ENCODE measurements at places on chromosomes 1 and 21.

- H3K4me3 ChIP-seq: no peak overlapping the region
- H3K27me3 ChIP-seq: no peaks in the 10 kb centered on the region
- H3K27ac ChIP-seq: no peak overlapping the region
- H3K4me1 ChIP-seq: no peaks in the 10 kb centered on the region
Measured at GRCh38 chr1:215188302-215188950, 105.9 kb downstream of the KCNK2 start.

GRCh38 chr1:46784666-46785065, 14.2 kb upstream of the CYP4B1 start:
- no peaks in the 10 kb centered on the region for H3K27me3 ChIP-seq
- no peak overlapping the region for H3K4me3 ChIP-seq
- no peak for DNase-seq
- H3K27ac ChIP-seq: no peak overlapping the region

DNA sequence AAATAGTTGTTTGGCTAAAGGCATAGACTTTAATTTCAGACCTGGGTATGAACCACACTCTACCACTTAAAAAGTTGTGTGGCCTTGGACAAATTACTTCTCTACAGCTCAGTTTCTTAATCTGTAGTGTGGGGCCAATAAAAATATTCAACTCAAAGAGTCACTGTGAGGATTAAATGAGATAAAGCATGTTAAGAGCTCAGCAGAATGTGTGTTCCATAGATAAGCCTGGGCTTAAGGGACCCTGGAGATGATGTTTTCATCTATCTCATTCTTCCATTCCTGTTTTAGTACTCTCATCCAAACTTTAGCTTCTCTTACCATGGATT, 17.7 kb downstream of the S100A10 start:
- no peaks in the 10 kb centered on the region for H3K27me3 ChIP-seq
- H3K27ac ChIP-seq: no peak overlapping the region
- DNase-seq: no peak
- no peaks in the 10 kb centered on the region for H3K36me3 ChIP-seq

- no peaks in the 10 kb centered on the region for H3K36me3 ChIP-seq
- no peak overlapping the region for H3K27ac ChIP-seq
- no peaks in the 10 kb centered on the region for H3K4me1 ChIP-seq
- no peak for DNase-seq
Measured at GRCh38 chr1:220887520-220888416, 8.5 kb downstream of the HLX start.

DNA sequence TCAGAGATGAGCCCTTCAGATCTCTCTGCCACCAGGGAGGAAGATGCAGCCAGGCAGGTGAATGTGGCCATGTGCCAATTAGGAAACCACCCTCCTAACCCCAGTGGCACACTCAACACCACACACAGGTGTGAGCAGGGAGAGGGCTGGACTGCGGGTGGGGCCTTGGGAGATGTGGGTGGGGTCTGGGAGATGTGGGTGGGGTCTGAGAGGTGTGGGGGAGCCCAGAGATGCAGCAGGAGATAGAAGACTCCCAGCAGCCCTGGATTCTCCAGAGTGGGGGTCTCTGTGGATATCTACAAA, 43.2 kb upstream of the COL6A1 start:
- peaks cover 60% of the 10 kb centered on the region for H3K36me3 ChIP-seq
- no peaks in the 10 kb centered on the region for H3K27me3 ChIP-seq
- H3K4me1 ChIP-seq: no peaks in the 10 kb centered on the region
- DNase-seq: no peak
- H3K27ac ChIP-seq: no peak overlapping the region

DNA sequence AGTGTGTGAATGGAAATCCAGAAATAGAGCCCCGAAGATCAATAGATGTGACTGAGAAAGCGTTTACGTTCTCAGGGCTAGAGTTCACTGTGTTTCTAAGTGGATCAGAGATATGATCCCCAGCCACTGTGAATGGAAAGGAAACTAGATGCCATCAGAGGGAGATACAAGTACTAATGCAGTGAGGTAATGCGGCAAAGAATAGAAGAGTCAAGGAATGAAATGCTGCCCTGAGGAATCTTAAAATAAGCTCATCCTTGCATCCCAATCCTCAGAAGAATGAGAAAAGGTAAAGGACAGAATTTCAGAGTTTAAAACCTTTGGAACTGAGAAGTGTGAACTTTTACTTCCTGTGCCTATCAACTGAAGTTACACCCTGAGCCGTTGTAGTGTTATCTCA, 165.5 kb upstream of the ESRRG start:
- H3K4me1 ChIP-seq: no peaks in the 10 kb centered on the region
- no peak overlapping the region for H3K4me3 ChIP-seq
- no peak for DNase-seq
- H3K27ac ChIP-seq: no peak overlapping the region

DNA sequence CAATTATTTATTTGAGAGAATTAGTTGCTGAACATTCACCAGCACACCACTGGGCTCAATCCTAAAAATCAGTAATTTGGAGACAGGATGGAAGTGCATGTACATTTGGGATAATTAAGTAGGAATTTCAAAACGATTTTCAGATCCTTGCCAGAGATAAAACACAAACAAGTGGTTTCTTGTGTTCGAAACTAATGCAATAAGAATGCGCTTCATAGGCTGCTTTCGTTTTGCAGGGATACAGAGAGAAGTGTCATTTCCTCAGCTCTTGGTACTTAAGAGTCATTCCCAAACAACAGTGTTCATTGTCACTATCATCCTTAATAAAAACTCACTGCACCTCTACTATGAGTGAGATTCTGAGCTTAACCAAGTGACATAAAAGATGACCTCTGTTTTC, 20.6 kb upstream of the USP24 start:
- no peaks in the 10 kb centered on the region for H3K27me3 ChIP-seq
- no peak for DNase-seq
- no peak overlapping the region for H3K4me3 ChIP-seq
- no peaks in the 10 kb centered on the region for H3K36me3 ChIP-seq

DNA sequence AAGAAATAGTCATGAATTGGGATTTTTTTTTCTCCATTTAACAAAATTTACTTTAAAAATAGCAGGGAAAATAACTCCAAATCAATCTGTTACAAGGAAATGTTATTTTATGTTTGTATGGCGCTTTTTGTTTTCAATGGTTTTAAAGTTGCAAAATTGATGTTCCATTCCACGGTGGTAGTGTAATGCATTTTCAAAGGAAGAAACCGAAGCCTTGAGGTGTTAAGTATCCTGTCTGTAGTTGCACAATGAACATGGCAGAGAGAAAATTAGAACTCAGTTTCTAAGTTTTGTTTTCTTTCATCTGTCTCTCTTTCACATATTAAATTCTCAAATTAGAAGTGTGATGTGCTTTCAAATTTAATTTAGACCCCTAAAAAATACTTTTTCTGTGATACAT, 841.8 kb downstream of the USP25 start:
- H3K27me3 ChIP-seq: no peaks in the 10 kb centered on the region
- H3K4me1 ChIP-seq: no peaks in the 10 kb centered on the region
- H3K36me3 ChIP-seq: no peaks in the 10 kb centered on the region
- H3K27ac ChIP-seq: no peak overlapping the region
- no peak overlapping the region for H3K4me3 ChIP-seq

GRCh38 chr21:26199456-26199855, 28.9 kb upstream of the APP start:
- no peaks in the 10 kb centered on the region for H3K27me3 ChIP-seq
- H3K27ac ChIP-seq: no peak overlapping the region
- no peaks in the 10 kb centered on the region for H3K36me3 ChIP-seq
- DNase-seq: no peak

Data from tibial nerve (tissue), 4 donors.